ENCODE measurements at places on chromosomes 5 and 9. TPM values are rescaled to one million over a fixed set of nuclear protein-coding genes. Genes with fewer than 3 reads are reported as not detected.

GRCh38 chr9:108078811-108079210, 589.2 kb upstream of the KLF4 start:
- peaks cover 4% of the 10 kb centered on the region for H3K27me3 ChIP-seq
- no peak for DNase-seq
- H3K27ac ChIP-seq = no peak overlapping the region

Gene RNF183
- not detected for total RNA-seq

- no peak overlapping the region for H3K4me3 ChIP-seq
- no peak for DNase-seq
- no peak overlapping the region for H3K27ac ChIP-seq
- H3K36me3 ChIP-seq = no peaks in the 10 kb centered on the region
- no peaks in the 10 kb centered on the region for H3K27me3 ChIP-seq
Measured at GRCh38 chr5:3333105-3333504, 262.5 kb upstream of the IRX1 start.

Gene FBP1
- total RNA-seq = 4.1 TPM

Gene SURF6
- total RNA-seq = 13.6 TPM

DNA sequence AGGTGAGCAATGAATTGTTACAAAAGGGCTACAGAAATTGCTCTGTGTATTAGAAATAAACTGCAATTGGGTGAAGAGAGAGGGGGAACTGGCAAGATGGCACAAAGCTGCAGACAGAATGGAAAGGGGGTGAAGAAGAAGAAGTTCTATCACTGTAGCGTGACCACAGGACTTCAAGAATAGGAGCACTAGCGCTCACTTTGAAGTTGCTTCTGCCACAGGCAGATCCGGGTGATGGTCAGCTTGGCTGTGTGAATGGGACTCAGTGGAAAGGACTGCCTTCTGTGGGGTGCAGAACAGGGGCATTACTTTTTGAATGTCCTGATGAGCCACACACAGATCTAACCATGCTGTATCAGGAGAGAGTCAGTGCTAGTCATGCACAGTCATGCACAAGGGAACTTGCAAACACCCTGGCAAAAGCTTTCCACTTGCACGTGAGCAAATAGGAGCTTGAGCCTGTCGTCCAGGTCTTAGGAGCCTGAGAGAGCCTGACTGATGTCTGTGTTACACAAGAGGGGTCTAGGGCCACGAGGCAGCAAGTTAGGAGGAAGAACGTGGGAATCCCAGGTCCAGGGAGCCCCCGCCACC, 16.3 kb downstream of the IL5 start:
- H3K36me3 ChIP-seq = no peaks in the 10 kb centered on the region
- H3K4me1 ChIP-seq = peaks cover 6% of the 10 kb centered on the region
- H3K27ac ChIP-seq = no peak overlapping the region
- H3K27me3 ChIP-seq = no peaks in the 10 kb centered on the region
- no peak overlapping the region for H3K4me3 ChIP-seq

DNA sequence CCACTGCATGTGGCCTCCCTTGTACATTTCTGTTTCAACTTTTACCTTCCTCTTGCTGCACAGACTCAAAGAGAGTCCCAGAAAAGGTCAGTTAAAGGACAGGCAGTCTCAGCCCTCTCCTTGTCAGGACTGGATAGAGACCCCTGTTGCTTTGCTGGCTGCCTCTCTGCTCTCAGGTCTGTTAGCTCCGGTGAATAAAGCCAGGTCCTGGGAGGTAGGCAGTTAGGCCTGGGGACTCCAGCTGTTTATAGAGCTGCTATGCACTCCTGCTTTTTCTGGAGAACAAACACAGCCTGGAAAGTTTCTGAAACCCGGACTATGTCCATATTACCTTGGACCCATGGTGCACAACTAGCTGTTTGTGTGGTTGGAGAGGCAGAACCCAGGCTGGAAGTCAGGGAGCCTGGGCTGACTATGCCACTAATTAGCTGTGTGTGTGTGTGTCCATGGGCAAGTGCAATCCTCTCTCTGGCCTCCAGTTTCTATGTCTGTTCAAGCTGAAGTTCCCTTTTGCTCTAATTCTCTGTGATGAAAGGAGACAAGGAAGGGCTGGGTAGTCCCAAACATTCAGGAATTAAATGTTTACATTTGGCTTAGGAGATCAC, 42.9 kb downstream of the GLRA1 start:
- no peak for DNase-seq
- no peaks in the 10 kb centered on the region for H3K36me3 ChIP-seq
- no peak overlapping the region for H3K27ac ChIP-seq
- H3K27me3 ChIP-seq = no peaks in the 10 kb centered on the region
- peaks cover 2% of the 10 kb centered on the region for H3K4me1 ChIP-seq
- no peak overlapping the region for H3K4me3 ChIP-seq

DNA sequence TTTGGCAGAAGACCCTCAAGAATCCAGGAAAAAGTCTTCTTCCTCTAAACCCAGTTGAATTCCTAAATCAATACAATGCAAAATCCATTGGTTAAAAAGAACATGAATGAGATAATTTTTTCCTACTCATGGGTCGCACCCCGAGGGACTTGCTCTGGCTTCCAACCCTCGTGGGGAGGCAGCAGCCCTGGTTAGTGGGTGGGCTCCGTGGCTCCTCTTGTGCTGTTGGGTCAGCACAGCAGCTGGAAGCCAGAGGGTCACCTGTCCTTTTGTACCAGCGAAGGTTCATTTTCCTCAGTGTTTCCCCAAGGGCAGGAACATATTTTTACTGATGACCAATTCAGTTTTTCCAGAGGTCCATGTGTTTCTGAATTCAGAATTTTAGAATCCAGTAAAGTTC, 120.6 kb upstream of the S1PR3 start:
- no peak overlapping the region for H3K4me3 ChIP-seq
- H3K27ac ChIP-seq = no peak overlapping the region
- H3K36me3 ChIP-seq = no peaks in the 10 kb centered on the region
- peaks cover 23% of the 10 kb centered on the region for H3K4me1 ChIP-seq
- DNase-seq = no peak
- no peaks in the 10 kb centered on the region for H3K27me3 ChIP-seq

Gene TAF1L
- total RNA-seq = not detected

DNA sequence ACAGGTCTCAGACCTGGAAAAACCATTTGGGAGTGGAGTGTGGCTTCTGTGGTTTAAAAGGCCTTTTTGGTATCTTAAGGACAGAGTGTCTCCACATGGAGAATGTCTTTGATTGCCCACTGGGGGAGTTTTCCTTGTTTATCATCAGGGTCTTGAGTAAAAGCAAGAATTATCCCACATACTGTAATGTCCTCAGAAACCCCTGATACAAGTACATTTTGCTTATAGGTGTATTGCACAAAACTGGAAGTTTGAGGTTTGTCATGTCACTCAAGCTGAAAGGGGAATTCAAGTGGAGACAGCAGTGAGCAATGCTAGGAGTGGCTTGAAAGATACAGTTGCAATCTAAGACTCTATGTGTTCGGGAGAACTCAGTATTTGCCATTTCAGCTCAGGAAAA, 62.7 kb upstream of the GRAMD2B start:
- H3K36me3 ChIP-seq = no peaks in the 10 kb centered on the region
- no peak overlapping the region for H3K27ac ChIP-seq
- no peak for DNase-seq
- H3K4me1 ChIP-seq = no peaks in the 10 kb centered on the region
- no peak overlapping the region for H3K4me3 ChIP-seq

Gene SLC4A9
- not detected for total RNA-seq

GRCh38 chr9:30932226-30932625, 1452.2 kb upstream of the ACO1 start:
- no peaks in the 10 kb centered on the region for H3K27me3 ChIP-seq
- no peak overlapping the region for H3K4me3 ChIP-seq
- H3K4me1 ChIP-seq = no peaks in the 10 kb centered on the region
- no peaks in the 10 kb centered on the region for H3K36me3 ChIP-seq
- DNase-seq = no peak

GRCh38 chr9:21687351-21687750, 115.1 kb upstream of the MTAP start:
- no peaks in the 10 kb centered on the region for H3K4me1 ChIP-seq
- DNase-seq = no peak
- H3K36me3 ChIP-seq = no peaks in the 10 kb centered on the region
- H3K4me3 ChIP-seq = no peak overlapping the region
- no peak overlapping the region for H3K27ac ChIP-seq
- H3K27me3 ChIP-seq = no peaks in the 10 kb centered on the region

DNA sequence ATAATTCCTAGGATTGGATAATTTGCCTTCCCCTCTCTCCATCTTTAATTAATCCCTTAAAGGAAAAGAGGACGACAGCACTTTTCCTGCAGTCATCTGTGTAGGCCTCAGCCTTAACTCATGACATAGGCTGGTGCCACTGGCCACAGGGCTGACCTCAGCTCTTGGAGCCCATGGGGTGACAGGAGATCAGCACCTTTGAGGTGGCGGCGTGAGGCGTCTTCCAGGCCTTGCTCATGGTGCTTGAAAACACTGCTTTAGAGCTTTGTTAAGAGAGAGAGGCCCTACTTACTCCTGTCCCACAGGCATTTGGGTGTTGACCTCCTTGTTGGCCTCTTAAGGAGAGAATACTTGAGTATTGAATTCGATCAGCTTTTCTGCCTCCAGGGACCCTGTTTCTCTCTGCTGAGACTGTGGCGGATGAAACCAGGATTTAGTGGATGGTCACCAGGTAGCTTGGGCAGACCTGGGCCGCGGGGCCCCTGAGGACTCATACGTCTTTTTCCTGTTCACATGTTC, 23.4 kb downstream of the TENT4A start:
- H3K27ac ChIP-seq = no peak overlapping the region
- H3K27me3 ChIP-seq = no peaks in the 10 kb centered on the region
- H3K4me3 ChIP-seq = no peak overlapping the region
- DNase-seq = no peak
- H3K4me1 ChIP-seq = peaks cover 36% of the 10 kb centered on the region
- H3K36me3 ChIP-seq = peaks cover 38% of the 10 kb centered on the region

All from right atrium auricular region (tissue), 2 donors.